ENCODE measurements at places on chromosomes 16 and 17. TPM values are rescaled to one million over a fixed set of nuclear protein-coding genes. Genes with fewer than 3 reads are reported as not detected.

Gene ZNF287
- 7.0 TPM for total RNA-seq

Gene BIRC5
- total RNA-seq = 69.5 TPM

Gene C1QL1
- 0.17 TPM for total RNA-seq

Gene G6PC3
- 37.7 TPM for total RNA-seq

Gene CSH2
- not detected for total RNA-seq

Gene JPH3
- total RNA-seq = not detected
